ENCODE measurements at places on chromosomes 16 and 17.

- H3K36me3 ChIP-seq: peaks cover 25% of the 10 kb centered on the region
- DNase-seq: no peak
- no peaks in the 10 kb centered on the region for H3K27me3 ChIP-seq
- peak overlapping the region; percentile 72 for H3K27ac ChIP-seq
- peaks cover 60% of the 10 kb centered on the region for H3K4me1 ChIP-seq
These were observed 8.8 kb downstream of the TENT4B start for GRCh38 chr16:50161950-50162349.

GRCh38 chr17:77651988-77652387 is 306.5 kb upstream of the TNRC6C start:
- no peak for DNase-seq
- peaks cover 7% of the 10 kb centered on the region for H3K4me1 ChIP-seq
- no peaks in the 10 kb centered on the region for H3K36me3 ChIP-seq
- H3K27me3 ChIP-seq: peaks cover 6% of the 10 kb centered on the region

DNA sequence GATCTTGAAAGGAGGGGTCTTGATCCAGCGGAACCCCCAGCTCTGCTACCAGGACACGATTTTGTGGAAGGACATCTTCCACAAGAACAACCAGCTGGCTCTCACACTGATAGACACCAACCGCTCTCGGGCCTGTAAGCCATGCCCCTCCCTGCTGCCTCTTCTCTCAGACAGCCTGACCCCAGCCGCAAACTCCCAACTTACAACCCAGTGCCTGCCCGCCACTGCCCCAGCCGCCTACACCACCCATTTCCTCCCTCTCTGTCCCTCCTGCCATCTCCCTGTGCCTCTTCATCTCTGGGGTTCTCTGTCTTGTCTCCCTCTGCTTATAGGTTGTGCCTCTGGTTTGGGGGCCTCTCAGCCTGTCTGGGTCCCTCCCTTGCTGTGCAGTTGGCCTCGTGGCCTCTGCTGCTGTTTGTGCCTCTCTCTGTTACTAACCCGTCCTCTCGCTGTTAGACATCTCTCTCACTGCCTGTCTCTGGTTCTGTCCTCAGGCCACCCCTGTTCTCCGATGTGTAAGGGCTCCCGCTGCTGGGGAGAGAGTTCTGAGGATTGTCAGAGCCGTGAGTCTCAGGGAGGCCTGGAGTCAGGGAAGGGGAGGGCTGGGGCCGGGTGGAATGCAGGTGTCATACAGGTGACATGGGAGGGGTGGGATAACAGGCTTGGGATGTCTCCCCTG is 9.6 kb downstream of the ERBB2 start:
- no peak for DNase-seq
- peak overlapping the region; percentile 61 for H3K4me3 ChIP-seq
- H3K27ac ChIP-seq: peak overlapping the region; percentile 88
- H3K27me3 ChIP-seq: no peaks in the 10 kb centered on the region
- peaks cover 20% of the 10 kb centered on the region for H3K4me1 ChIP-seq

DNA sequence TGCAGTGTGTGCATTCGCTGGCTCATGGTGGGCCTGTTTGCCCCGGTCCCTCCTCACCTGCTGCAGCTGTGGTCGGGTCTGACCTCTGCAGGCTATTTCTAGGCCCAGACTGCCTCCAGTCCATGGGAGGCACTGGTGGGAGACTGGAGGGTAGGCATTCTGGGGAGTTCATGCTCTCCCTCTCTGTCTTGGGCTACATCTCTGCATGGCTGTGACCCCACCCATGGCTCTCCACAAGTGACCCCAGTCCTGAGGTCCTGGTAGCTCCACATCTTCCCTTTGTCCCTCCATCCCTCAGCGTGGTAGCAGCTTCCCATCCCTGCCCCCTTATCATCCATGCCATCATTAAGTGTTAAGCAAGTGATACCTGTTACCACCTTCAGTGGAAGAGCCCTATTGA is 107.8 kb upstream of the SEC14L1 start:
- no peak overlapping the region for H3K27ac ChIP-seq
- H3K4me3 ChIP-seq: no peak overlapping the region
- no peak for DNase-seq
- H3K4me1 ChIP-seq: no peaks in the 10 kb centered on the region
- H3K36me3 ChIP-seq: peaks cover 3% of the 10 kb centered on the region
- H3K27me3 ChIP-seq: peaks cover 38% of the 10 kb centered on the region

DNA sequence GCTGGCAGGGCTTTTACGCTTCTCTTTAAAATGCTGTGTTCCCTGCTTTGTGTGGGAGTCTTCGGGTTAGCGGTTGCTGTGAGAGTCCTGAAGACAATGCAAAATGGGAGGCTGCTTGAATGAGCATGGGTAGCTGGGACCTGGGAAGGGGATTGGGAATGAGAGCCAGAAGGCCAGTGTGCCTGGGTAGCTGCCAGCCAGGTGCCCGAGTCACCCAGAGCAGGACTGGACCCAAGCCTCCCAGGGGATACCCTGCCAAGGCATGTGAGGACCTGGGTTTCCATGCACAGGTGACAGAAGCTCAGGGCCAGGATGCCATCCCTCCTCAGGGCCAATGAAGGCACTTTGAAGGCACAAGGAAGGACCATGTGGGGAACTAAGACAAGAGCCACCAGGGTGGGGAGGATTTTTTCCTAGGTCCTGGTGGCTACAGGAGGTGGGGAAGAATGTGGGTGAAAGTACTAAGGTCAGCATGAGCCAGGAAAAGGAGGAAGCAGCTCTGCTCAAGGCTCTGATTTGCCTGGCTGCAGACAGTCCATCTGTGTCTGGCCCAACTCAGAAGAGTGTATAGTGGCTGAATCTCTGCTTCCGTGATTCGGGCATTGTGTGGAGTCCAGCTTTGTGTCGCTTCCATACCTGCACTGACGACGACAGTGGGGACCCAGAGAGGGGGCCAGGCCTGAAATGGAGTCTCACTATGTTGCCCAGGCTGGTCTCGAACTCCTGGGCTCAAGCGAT is 20.5 kb downstream of the TMEM94 start:
- H3K36me3 ChIP-seq: peaks cover 25% of the 10 kb centered on the region
- H3K27me3 ChIP-seq: no peaks in the 10 kb centered on the region
- DNase-seq: no peak
- peaks cover 15% of the 10 kb centered on the region for H3K4me1 ChIP-seq
- no peak overlapping the region for H3K4me3 ChIP-seq

GRCh38 chr17:70655176-70655958 is 486.0 kb downstream of the KCNJ2 start:
- H3K27ac ChIP-seq: no peak overlapping the region
- H3K27me3 ChIP-seq: no peaks in the 10 kb centered on the region
- no peaks in the 10 kb centered on the region for H3K4me1 ChIP-seq
- DNase-seq: no peak

GRCh38 chr16:71610936-71611871 is 14.8 kb upstream of the MARVELD3 start:
- peaks cover 24% of the 10 kb centered on the region for H3K27me3 ChIP-seq
- no peak overlapping the region for H3K27ac ChIP-seq
- no peaks in the 10 kb centered on the region for H3K4me1 ChIP-seq

GRCh38 chr16:17053536-17054160 is 417.1 kb downstream of the XYLT1 start:
- peaks cover 13% of the 10 kb centered on the region for H3K27me3 ChIP-seq
- H3K4me3 ChIP-seq: no peak overlapping the region

DNA sequence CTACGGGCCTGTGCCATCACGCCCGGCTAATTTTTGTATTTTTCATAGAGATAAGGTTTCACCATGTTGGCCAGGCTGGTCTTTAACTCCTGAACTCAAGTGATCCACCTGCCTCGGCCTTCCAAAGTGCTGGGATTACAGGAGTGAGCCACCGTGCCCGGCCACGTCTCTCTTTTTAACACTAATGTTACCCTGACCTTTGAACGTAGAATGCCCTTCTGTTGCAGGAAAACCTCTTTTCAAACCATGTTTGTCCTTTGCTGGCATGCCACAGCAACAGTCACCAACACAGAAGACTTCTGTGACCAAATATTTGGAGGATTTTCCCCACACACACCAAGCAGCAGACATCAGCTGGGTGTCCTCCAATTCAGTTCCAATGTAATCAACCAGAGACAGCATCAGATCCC is 7.8 kb upstream of the HSD17B1 start:
- no peaks in the 10 kb centered on the region for H3K27me3 ChIP-seq
- no peak overlapping the region for H3K27ac ChIP-seq
- no peak overlapping the region for H3K4me3 ChIP-seq
- peaks cover 5% of the 10 kb centered on the region for H3K36me3 ChIP-seq
- DNase-seq: no peak

GRCh38 chr16:684961-685696 is 995 bp upstream of the JMJD8 start:
- peaks cover 35% of the 10 kb centered on the region for H3K36me3 ChIP-seq
- H3K27ac ChIP-seq: no peak overlapping the region
- no peak for DNase-seq
- peaks cover 41% of the 10 kb centered on the region for H3K4me1 ChIP-seq
- no peaks in the 10 kb centered on the region for H3K27me3 ChIP-seq
- no peak overlapping the region for H3K4me3 ChIP-seq

DNA sequence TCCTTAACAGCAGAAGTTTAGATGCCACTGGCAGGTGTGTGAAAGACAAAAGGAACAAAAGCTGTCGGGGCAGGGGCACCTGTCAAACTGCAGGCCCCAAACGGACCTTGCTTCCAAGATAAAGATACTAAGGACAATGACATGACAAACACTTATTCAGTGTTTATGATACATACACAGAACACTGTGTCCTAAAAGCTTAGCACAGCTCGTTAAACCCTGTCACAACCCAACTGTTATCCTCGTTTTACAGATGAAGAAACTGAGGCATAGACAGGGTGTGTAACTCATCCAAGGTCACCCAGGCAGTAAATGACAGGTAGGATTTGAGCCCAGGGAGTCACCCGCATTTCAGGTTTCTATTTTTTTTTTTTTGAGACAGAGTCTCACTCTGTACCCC is 9.6 kb downstream of the SDK2 start:
- H3K27me3 ChIP-seq: peaks cover 18% of the 10 kb centered on the region
- no peak for DNase-seq
- H3K4me1 ChIP-seq: no peaks in the 10 kb centered on the region

DNA sequence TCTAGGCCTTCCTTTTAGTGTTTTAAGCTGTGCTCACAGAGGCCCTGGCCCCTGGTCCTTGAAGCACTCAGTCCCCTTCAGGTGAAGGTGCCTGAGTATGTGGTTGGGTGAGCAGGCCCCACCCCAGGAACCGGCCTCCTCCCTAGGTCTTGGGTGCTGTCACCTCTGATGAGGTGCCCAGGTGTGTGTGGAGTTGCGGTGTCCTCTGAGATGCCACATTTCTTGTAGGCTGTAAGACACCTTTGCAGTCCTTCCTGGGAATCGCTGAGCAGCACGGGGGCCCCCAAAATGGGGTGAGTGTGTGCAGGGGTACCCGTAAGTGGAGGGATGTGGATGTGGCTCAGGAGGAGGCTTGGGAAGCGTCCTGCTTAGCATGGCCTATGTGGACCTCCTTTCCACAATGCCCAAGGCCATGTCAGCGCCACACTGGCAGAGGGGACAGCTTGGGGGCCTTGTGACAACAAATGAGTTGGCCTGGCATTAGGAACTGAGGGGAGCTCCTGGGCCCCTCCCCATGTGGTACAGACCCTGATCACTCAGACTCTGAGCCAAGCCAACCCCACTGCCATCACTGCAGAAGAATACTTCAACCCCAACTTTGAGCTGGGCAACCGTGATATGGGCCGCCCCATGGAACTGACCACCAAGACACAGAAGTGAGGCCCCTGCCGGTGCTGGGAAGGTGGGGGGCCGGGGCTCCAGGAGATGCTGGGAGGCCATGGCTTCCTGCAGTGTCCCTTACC is 11.2 kb downstream of the CORO6 start:
- peaks cover 22% of the 10 kb centered on the region for H3K4me1 ChIP-seq
- H3K27me3 ChIP-seq: no peaks in the 10 kb centered on the region
- peak overlapping the region; percentile 21 for H3K4me3 ChIP-seq
- DNase-seq: no peak
- no peak overlapping the region for H3K27ac ChIP-seq

DNA sequence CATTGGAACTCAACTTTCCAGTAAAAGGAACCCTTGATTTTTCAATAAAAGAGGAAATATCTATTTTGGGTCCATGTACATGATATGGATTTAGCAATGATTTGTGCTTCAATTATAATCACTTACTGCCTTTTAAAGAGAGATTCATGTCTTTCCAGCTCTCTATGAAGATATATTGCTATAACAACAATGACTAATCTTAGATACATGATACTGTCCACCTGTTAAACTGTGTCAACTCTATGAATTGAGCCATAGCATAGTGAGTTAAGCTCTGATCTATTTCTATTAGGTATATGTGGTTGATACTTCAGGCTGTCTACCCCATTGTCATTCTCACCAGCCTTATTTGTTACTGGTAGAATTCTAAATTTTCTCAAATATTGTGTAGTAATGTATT is 15.0 kb upstream of the MPHOSPH6 start:
- no peak overlapping the region for H3K27ac ChIP-seq
- no peaks in the 10 kb centered on the region for H3K36me3 ChIP-seq
- H3K27me3 ChIP-seq: peaks cover 21% of the 10 kb centered on the region
- no peak overlapping the region for H3K4me3 ChIP-seq
- no peaks in the 10 kb centered on the region for H3K4me1 ChIP-seq

DNA sequence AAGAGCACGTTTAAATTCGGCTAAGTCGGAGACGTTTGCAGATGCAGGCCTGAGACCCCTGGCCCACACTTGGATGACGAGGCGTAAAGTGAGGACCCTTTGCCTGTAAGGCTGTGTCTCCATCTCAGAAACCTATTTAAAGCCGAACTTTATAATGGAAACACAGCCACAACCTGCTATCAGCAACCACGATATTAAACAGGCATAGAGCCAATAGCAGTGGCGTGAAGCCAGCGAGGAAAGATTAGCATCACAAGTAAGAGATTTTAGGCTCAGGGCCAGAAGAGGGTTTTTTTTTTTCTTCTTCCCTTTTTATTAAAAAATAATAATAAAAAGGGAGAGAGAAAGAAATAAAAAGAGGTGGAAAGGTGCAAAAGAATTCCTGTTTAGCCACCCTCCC is 111.3 kb upstream of the NOL11 start:
- H3K4me1 ChIP-seq: peaks cover 23% of the 10 kb centered on the region
- H3K36me3 ChIP-seq: peaks cover 18% of the 10 kb centered on the region
- H3K27ac ChIP-seq: peak overlapping the region; percentile 83
- no peak overlapping the region for H3K4me3 ChIP-seq

DNA sequence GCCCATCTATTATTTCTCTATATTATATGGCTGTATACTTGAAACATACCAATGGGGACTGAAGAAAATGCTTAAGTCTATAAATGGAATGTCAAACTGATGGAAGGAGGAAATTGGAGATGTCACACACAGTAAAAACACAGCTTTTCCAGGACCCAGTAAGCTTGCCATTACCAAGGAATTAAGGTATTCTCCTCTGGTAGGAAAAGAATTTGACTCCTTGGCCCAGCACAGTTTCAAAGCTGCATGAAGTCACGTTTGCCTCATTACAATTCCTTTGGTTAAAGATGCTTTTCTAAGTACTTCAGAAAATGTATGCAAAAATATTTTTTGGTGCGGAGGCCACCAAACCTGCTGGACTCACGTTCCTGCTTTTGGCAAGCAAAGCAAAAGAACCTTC is 48.5 kb downstream of the CDH13 start:
- no peaks in the 10 kb centered on the region for H3K36me3 ChIP-seq
- peaks cover 13% of the 10 kb centered on the region for H3K27me3 ChIP-seq
- no peak overlapping the region for H3K4me3 ChIP-seq
- no peak overlapping the region for H3K27ac ChIP-seq
- no peaks in the 10 kb centered on the region for H3K4me1 ChIP-seq

GRCh38 chr16:3776316-3776715 is 59.0 kb upstream of the TRAP1 start:
- no peaks in the 10 kb centered on the region for H3K27me3 ChIP-seq
- no peak overlapping the region for H3K4me3 ChIP-seq
- DNase-seq: no peak
- H3K4me1 ChIP-seq: peaks cover under 1% of the 10 kb centered on the region

GRCh38 chr16:89619840-89620239 is 6.4 kb downstream of the DPEP1 start:
- H3K27me3 ChIP-seq: peaks cover 47% of the 10 kb centered on the region
- H3K36me3 ChIP-seq: peaks cover 9% of the 10 kb centered on the region
- H3K27ac ChIP-seq: no peak overlapping the region
- H3K4me1 ChIP-seq: peaks cover 13% of the 10 kb centered on the region

Measured in effector memory CD8-positive, alpha-beta T cell (primary cell).